Right cardiac atrium (tissue), 5 donors: ENCODE measurements at places on chromosomes 2 and 18.

DNA sequence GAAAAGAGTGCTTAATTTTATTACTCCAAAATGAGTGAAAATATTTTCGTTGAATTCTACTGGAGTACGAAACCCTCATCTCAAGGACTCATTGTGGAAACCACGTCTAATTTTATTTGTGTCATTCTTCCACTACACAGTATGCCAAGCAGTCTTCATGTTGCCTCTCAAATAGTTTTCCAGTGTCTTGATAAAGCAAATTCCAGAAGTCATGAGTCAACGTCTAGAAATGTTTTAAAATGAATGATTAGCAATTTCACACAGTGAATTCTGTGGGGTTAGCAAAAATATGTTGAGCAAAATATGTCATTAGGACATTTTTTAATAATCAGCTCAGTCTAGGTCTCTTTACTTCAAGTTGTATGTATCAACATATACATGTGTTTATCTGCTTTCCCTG lies 865.5 kb downstream of the DSC3 start:
- DNase-seq, result no peak

GRCh38 chr2:203688798-203689197 lies 17.6 kb upstream of the CD28 start:
- peak; percentile 75 for DNase-seq

- DNase-seq, result no peak
Observed at GRCh38 chr2:215635788-215636139, 199.9 kb upstream of the FN1 start.

GRCh38 chr2:138716183-138716582 lies 64.0 kb downstream of the NXPH2 start:
- no peak for DNase-seq

- no peak for DNase-seq
Observed at GRCh38 chr2:183903026-183903425, 695.3 kb upstream of the ZNF804A start.

GRCh38 chr2:235405612-235406361 lies 88.1 kb upstream of the AGAP1 start:
- no peak for DNase-seq

DNA sequence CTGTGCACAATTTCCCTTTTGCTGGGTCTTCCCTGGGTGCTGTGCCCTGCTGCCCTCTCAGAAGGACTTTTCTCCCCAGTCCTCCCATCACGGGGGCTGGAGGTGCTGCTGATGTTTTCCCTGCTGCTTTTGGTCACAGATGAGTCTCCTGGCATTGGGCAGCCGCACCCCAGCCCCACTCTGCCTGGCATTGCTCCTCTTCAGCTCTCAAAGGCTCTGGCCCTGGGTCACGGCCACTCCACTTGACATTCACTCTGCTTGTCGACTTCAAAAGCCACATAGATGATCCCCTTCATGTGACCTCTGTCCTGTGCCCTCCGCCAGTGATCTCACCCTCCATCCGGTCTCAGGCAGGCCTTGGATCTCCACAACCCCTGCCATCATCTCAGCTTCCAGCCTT lies 43.6 kb upstream of the IL1RL1 start:
- no peak for DNase-seq

GRCh38 chr2:101617796-101618195 lies 79.7 kb upstream of the MAP4K4 start:
- DNase-seq, result no peak

DNA sequence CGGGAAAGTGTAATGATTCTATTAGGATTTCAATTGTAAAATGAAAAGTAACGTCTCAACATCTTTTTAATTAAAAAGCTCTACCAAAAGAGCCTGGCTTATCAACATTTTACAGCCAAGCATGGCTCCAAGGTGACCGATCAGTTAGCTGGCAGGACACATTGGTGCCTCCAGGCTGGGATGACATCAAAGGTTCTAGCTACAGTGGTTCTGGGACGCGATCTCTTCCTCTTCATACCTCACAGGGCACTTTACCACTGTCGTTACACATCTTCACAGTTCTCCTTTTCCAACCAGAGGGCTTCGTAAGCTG lies 693 bp downstream of the ORC2 start:
- DNase-seq, result peak; percentile 18

DNA sequence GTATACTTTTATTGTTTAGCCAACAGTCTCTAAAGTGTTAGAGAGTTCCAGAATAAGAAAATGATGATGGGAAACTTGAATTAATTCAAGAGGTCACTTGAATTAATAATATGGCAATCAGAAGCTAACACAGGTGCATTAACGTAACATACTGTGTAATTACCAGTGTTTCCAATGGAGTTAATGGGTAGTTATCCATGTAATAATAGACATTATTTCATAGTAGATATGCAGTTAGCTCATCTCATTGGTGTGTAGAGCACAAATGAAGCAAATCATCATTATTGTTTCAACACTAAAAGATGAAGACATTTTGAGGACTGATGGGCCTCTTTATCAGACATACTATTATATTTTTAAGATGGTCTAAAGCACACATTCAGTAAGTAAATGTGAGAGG lies 460.3 kb upstream of the HNRNPA3 start:
- DNase-seq, result no peak

DNA sequence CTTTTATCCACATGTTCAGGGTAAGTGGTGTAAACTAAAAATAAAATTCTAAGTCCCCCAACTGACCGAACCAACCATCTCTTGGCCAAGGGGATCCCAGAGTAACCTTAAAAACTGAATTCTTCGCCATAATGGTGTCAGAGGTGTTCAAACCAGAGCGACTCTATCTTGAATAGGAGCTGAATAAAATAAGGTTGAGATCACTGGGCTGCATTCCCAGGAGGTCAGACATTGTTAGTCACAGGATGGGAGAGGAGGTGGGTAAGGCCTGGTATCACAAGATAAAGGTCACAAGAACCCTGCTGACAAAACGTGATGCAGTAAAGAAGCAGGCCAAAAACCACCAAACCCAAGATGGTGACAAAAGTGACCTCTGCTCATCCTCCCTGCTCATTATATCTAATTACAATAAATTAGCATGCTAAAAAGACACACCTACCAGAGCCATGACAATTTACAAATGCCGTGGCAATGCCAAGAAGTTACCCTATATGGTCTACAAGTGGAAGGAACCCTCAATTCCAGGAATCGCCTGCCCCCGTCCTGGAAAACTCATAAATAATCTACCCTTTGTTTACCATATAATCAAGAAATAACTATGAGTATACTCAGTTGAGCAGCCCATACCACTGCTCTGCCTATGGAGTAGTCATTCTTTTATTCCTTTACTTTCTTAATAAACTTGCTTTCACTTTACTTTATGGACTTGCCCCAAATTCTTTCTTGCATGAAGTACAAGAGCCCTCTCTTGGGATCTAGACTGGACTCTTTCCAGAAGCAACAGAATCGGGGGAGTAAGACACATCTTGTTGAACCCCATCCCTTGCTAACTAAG lies 302.4 kb downstream of the STK39 start:
- no peak for DNase-seq

GRCh38 chr2:223554923-223555322 lies 47.2 kb downstream of the SCG2 start:
- DNase-seq, result no peak

GRCh38 chr18:45635893-45636509 lies 20.7 kb downstream of the SLC14A2 start:
- no peak for DNase-seq

DNA sequence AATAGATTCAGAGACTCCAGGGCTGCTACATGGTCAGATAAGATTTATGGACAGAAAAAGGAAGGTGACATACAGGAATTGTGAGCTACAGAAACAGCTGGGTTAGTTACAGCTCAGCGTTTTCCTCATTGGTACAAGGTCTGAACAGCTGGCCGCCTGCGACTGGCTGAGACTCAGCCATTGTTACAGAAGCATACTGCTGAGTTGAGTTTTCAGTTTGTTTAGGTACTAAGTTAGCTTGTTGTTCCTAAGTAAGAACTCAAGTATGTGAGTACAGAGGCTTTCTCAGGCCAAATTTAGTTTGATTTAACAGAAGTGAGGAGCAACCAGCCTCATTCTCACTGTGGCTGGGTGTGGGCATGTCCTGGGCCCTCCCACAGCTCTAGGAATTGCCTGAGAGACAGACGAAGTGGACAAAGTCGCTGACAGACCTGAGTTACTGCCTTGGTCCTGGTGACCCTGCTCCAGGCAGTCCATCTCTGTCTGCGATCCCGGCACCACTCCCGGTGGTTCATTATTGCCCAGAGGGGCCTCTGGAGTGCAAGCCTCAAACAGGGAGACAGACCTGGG lies 27.8 kb upstream of the RHOB start:
- DNase-seq, result no peak

DNA sequence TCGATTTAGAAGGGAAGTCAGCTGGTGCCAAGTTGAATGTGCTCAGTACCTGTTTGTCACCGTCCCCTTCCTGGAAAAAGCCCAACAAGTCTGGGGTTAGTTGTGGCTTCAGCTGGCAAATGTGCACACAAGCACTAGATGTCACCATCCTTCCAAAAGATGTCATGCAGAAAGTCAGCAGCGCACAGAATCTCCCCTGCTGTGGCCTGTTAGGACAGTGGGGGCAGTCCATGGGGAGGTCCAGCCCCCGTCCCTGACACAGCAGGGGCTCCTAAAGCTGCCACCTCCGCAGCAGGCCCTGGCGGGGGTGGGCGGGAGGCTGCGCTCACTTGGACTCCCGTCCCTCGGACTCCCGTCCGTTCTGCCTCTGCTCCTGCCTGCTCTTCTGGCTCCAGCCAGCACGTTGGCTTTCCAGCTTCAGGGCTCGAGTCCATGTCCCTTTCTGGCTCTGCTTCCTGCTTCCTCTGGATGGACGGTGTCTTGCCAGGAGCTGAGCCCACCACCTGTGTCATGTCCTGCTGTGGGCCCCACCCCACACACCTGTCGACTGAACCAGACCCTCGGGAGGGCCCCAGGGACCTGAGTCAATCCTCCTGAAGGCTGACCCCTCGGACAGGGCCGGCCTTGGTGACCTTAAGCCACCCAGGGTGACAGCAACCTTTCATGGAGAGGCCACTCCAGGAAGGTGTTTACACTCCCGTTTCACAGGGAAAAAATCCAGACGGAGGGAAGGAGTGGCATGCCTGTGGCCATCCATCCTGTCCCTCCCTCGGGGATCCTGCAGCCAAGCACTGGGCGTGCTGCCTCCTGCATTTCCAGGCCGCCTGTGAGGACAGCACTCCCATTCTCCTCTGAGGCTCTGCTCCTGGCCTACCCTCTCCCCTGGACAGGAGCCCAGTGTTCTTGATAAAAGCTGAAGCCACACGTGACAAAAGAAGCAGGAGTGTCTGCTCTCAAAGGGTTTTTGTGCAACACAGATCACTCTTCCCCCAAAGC lies 8.5 kb downstream of the RAB17 start:
- peak; percentile 92 for DNase-seq

DNA sequence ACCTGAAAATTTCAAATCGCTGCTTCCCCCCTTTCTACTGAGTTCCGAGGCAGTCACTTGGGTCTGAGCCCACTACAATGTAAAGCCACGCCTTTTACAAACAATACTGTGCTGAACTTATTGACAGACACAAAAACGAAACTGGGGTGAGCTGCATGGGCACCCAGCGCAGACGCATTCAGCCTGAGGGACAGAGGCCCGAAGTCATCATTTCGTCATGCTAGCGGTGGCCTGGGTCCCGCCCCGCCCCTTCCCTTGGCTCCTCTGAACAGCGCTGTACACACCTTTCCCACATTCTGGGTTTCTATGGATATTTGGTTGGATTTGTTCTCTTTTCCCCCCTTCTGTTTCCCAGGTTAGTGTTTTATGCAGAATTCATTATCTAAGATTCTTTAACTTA lies 71.7 kb downstream of the EIPR1 start:
- no peak for DNase-seq

DNA sequence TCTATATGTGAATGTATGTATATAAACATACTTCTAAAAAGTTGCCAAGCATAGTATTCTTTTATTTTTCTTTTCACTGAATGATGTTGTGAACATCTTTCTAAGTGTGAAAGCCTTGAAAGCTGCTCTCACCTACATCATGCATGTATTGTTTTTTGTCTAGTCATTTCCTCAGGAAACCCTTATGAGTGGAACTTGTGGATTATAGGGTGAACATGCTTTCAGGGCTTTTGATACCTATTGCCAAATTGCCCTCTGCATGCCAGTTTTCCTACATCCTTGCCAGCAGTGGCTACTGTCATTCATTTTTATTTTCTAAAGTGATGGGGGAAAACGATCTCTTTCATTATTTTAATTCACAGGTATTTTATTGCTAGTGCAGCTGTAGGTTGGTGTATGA lies 78.3 kb downstream of the ADAM23 start:
- no peak for DNase-seq

DNA sequence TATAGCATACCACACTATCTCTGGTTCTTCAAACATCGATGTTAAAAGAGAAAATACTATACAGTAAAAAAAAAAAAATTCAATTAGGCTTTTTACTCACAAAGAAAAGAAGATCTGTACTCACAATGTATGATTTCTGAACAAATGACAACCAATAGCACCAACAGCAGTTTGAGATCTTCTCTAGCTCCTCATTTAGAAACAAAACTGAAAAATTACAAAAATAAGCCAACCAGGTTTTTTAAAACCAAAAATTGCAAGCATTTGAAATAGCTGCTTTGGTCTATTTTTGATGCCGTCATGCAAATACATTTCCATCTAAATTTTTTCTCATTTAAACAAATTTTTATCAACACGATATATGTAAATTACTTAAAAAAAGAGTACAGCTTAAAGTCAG lies 34.3 kb upstream of the RALBP1 start:
- DNase-seq, result no peak

DNA sequence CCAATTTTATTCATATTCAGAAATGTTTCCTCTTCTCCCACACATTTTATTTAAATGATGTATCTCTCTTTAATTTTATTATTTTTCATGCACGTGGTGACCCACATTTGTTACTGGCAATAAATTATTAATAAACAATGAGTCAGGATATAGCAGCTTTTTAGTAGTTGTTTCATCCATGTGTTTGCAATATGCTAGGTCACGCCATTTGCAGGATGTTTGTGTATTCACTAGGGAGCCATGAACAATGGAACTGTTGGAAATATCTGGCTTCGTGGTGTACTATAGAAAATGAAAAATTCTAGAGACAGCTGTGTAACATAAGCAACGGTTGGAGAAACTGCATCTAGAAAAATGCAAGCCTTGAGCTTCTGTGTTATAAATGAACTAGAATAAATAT lies 176.0 kb upstream of the COL3A1 start:
- DNase-seq, result no peak

DNA sequence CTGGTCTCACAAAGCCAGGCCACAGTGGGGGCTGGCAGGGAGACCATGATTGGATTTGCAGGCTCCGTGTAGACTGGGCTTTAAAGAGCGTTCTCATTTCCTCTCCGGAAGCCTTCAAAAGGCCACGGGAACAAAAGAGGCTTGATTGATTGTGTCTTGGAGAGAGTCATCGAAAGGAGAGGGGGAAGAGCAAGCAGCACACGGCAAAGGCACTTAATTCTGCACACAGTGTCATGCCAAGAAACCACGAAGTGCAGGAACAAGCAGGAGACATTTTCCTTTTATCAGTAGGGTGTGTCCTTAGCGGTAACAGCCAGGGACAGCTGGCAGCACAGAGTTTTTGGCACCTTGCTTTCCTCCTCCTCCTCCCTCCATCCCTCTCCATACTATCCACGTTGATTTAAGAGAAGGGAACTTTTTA lies 47.7 kb downstream of the GLI2 start:
- DNase-seq, result peak; percentile 56
